ENCODE measurements at places on chromosomes 2 and 18. TPM values are rescaled to one million over a fixed set of nuclear protein-coding genes. Genes with fewer than 3 reads are reported as not detected.

- no peaks in the 10 kb centered on the region for H3K27me3 ChIP-seq
- no peaks in the 10 kb centered on the region for H3K4me1 ChIP-seq
- H3K36me3 ChIP-seq = no peaks in the 10 kb centered on the region
- H3K27ac ChIP-seq = no peak overlapping the region
Measured at GRCh38 chr2:105798595-105798994, 53.9 kb downstream of the NCK2 start.

GRCh38 chr2:26820932-26821331, 27.0 kb upstream of the DPYSL5 start:
- H3K36me3 ChIP-seq = no peaks in the 10 kb centered on the region
- no peak overlapping the region for H3K4me3 ChIP-seq
- DNase-seq = no peak
- H3K4me1 ChIP-seq = no peaks in the 10 kb centered on the region
- H3K27ac ChIP-seq = no peak overlapping the region
- no peaks in the 10 kb centered on the region for H3K27me3 ChIP-seq

DNA sequence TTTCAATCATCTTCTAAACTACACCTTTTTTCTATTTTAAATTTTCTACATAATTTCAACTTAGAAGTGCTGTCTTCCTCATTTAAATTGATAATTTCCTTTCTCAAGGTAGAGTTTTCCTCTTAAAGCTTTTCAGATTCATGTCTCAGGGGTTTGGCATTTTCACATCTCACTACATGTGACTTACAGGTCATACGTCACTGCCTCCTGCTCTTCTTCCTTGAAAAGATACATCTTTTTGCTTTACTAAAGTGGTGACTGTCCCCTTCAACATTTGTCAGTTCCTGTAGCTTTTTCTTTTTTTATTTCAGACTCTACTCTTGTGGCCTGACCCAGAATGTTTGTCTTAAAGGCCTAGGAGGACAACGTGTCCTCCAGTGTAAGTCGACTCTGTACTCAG, 17.1 kb upstream of the RUFY4 start:
- no peaks in the 10 kb centered on the region for H3K36me3 ChIP-seq
- H3K4me3 ChIP-seq = no peak overlapping the region
- DNase-seq = no peak

DNA sequence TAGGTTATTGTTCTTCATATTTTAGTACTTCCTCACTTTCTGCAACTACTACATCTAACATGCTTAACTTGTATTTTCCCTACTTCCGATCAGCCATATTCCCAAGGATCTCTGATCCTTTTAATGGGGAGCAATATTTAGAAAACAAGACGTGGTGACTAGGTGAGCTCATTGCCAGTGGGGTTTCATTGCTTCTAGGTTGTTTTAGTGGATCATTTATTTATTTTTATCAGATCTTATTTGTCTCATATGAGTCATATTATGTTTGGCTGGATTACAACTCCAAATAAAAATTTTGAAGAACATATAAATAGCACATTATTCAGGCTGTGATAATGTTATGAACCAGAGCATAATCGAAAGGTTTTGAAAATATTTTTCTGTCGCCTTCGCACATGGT, 480.9 kb upstream of the TMEFF2 start:
- H3K36me3 ChIP-seq = no peaks in the 10 kb centered on the region
- H3K27ac ChIP-seq = no peak overlapping the region
- H3K4me1 ChIP-seq = no peaks in the 10 kb centered on the region
- no peaks in the 10 kb centered on the region for H3K27me3 ChIP-seq

DNA sequence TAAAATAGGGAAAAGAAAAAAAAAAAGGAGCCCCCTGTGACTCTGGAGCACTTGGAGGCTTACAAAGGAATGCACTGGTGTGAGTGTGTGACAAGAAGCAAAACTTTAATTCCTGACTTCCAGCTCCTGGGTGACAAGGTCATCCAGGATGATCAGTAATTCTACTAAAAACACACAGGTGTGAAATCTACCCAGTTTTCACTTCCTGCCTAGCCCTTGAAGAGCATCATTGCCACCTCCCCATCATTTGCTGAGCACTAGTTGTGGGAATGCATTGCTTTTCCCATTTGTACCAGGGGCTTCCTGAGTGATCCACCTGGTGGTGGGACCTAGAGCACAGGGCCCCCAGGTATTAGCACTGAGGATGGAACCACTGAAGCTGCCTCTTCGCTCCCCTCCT, 139.7 kb upstream of the RIOK3 start:
- no peaks in the 10 kb centered on the region for H3K27me3 ChIP-seq
- H3K4me3 ChIP-seq = no peak overlapping the region
- no peak for DNase-seq
- peaks cover 14% of the 10 kb centered on the region for H3K4me1 ChIP-seq
- H3K27ac ChIP-seq = no peak overlapping the region

DNA sequence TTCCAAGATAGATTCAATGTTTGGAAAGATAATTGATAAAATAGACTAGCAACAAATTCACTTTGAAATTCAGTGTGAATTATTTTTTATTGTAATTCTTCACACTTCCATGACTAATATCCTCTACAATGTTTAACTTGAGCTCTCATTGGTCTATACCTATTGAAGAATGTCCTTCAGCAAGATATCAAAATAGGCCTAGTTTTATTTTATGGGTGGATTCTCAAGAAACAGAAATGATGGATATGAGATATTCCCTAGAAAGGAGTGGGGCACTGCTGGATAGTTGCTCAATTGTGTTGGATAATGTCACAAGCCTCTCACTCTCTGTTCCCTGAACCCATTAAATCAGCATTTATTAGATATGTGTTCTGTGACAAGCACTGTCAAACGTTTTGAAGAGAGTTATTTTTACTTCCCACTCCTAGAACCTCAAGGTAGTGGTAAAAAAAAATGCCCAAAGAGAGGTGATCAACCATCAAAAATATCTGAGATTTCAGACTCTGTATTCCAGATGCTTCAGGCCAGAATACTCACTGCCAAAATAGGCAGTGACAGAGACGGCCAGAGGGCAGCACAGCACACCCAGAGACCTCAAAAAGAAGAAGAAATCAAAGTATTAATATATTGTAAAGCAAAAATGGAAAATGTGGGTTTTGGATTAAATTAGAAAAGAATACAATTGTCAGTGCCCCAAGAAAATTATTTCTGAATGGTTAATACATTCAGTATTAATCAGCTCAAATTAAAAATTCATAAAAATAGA, 87.5 kb downstream of the TRIB2 start:
- H3K27ac ChIP-seq = no peak overlapping the region
- no peak for DNase-seq
- H3K27me3 ChIP-seq = no peaks in the 10 kb centered on the region
- no peaks in the 10 kb centered on the region for H3K36me3 ChIP-seq
- H3K4me3 ChIP-seq = no peak overlapping the region

DNA sequence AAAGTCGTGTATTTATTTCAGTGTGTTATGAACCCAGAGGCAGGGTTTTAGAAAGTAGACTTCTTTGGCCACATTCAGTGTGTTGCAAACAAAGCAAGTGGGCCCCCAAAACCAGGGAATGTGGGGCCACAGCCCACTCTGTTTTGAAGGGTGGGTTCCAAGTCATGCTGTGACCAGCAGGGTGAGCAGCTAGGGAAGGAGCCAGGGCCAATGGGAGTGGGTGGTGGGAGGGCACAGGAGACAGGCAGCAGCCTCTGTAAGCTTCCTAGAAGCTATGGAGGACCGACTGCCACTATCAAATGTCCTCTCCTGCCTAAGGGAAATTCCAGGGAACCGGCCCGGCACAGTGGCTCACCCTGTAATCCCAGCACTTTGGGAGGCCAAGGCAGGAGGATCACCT, 50.4 kb upstream of the LYPD1 start:
- H3K27ac ChIP-seq = no peak overlapping the region
- no peaks in the 10 kb centered on the region for H3K4me1 ChIP-seq
- DNase-seq = no peak
- H3K36me3 ChIP-seq = no peaks in the 10 kb centered on the region

GRCh38 chr18:32735781-32736180, 37.0 kb downstream of the KLHL14 start:
- H3K4me1 ChIP-seq = no peaks in the 10 kb centered on the region
- no peak overlapping the region for H3K4me3 ChIP-seq
- H3K36me3 ChIP-seq = no peaks in the 10 kb centered on the region
- no peaks in the 10 kb centered on the region for H3K27me3 ChIP-seq
- DNase-seq = no peak

- H3K4me3 ChIP-seq = no peak overlapping the region
- no peak for DNase-seq
- no peaks in the 10 kb centered on the region for H3K27me3 ChIP-seq
Measured at GRCh38 chr2:239223310-239224198, 177.3 kb downstream of the HDAC4 start.

GRCh38 chr18:31354990-31355389, 21.6 kb upstream of the DSG4 start:
- H3K27ac ChIP-seq = no peak overlapping the region
- no peak for DNase-seq
- no peak overlapping the region for H3K4me3 ChIP-seq
- H3K27me3 ChIP-seq = no peaks in the 10 kb centered on the region
- H3K36me3 ChIP-seq = no peaks in the 10 kb centered on the region

GRCh38 chr2:68853915-68854314, 17.3 kb downstream of the BMP10 start:
- DNase-seq = no peak
- H3K36me3 ChIP-seq = no peaks in the 10 kb centered on the region
- H3K27ac ChIP-seq = no peak overlapping the region

DNA sequence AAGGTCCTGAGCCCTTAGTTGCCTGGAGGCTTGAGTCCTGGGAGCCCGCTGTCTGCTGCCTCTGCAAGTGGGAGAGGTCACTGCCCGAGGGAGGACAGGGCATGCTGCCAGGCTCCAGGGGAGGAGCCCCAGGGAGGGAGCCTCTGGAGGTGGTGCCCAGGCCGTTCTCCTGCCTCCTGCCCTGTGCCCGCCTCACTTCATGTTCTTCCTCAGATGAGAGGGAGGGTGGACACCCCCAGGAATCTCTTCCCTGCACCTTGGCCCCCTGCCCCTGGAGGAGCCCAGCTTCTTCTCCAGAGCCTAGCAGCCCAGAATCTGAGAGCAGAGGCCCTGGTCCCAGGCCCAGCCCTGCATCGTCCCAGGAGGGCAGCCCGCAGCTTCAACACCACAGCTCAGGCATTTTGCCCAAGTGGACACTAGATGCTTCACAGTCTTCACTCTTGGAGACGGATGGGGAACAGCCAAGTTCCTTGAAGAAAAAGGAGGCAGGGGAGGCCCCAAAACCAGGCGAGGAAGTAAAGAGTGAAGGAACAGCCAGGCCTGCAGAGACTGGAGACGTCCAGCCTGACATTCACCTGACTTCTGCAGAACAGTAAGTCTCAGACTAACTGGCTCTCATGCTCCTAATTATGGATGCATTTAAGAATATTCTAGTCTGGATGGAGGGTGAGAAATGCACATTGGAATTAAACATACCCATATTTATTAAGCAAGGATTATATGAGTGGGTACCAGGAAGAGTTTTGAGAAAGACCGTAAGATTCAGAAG, 12.1 kb downstream of the PSD4 start:
- no peaks in the 10 kb centered on the region for H3K27me3 ChIP-seq
- no peak overlapping the region for H3K4me3 ChIP-seq
- H3K27ac ChIP-seq = no peak overlapping the region
- H3K4me1 ChIP-seq = no peaks in the 10 kb centered on the region
- no peak for DNase-seq

DNA sequence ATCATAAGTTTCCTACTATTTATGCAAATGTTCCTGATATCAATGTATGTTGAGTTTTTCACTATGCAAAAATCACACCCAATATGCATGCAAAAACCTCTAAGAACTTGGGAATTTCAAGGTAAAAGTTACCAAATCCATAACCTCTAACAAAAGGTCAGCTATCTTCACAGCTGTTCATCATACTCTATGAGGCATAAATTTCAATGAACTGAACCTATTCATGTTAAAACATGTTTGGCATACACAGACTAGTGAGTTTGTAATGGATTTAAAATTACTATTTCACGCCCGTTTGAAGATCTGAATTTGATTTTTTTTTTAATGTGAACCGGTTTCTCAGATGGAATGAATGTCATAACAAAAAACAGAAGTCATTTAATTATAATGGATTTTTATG, 100.2 kb downstream of the ATAD2B start:
- no peaks in the 10 kb centered on the region for H3K36me3 ChIP-seq
- DNase-seq = no peak
- H3K27ac ChIP-seq = no peak overlapping the region
- no peak overlapping the region for H3K4me3 ChIP-seq
- no peaks in the 10 kb centered on the region for H3K27me3 ChIP-seq
- peaks cover 18% of the 10 kb centered on the region for H3K4me1 ChIP-seq

DNA sequence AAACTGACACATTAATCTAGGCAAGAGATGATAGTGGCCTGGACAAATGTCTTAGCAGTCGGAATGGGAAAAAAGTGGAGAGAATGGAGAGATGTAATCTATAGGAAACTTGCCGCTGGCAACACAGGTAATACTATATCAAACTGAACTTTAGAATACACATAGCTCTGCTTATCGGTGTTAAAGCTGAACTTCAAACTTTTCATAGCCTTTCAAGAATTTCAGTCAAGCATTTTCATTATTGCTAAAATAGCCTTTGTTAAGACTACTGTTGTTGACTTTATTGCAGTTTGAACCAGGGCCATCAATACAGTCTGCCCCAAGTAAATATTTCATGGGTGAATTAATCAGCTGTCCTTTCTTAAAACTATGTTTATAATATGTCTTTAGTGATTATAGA, 12.9 kb upstream of the CHST9 start:
- no peak overlapping the region for H3K27ac ChIP-seq
- H3K27me3 ChIP-seq = no peaks in the 10 kb centered on the region
- H3K36me3 ChIP-seq = no peaks in the 10 kb centered on the region
- H3K4me1 ChIP-seq = no peaks in the 10 kb centered on the region

DNA sequence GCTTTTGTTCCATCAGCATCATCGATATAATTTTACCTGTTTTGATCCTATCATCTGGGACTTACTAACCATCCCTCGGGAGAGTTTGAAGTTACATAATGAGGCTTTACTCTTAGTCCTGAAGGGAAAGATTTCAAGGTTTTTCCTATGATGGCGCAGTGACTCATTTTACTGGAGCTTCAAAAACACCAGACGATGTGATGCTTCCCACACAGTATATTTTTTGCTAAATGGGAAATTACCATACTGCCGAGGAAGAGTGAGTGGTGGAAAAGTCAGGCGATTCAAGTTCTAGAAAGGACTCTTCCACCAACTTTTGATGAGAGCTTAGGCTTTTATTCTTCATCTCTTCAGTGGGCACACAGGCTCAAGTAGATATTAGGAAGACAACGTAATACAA, 44.6 kb upstream of the GCG start:
- H3K27me3 ChIP-seq = no peaks in the 10 kb centered on the region
- no peak overlapping the region for H3K27ac ChIP-seq
- no peaks in the 10 kb centered on the region for H3K36me3 ChIP-seq
- no peak overlapping the region for H3K4me3 ChIP-seq

DNA sequence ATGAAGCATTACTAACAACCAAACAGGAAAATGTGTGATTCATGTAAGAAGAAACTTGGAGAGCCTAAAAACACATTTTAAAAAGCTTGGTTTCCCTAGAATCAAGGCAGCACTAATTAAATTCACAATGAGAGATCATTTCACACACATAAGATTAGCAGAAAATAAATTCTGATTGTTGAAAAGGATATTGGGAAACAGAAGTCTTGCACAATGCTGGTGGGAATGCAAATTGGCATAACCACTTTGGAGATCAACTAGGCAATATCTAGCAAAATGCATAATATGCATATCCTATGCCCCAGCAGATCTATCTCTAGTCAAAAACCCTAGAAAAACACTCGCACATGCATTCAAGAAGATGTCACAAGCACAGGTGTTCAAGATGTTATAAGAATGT, 75.3 kb upstream of the SIX3 start:
- H3K4me1 ChIP-seq = no peaks in the 10 kb centered on the region
- no peaks in the 10 kb centered on the region for H3K27me3 ChIP-seq
- H3K36me3 ChIP-seq = no peaks in the 10 kb centered on the region
- no peak overlapping the region for H3K27ac ChIP-seq

The M1AP gene
- total RNA-seq = 7.7 TPM

The C1QL2 gene
- total RNA-seq = not detected

The THSD7B gene
- not detected for total RNA-seq

The EGR4 gene
- not detected for total RNA-seq

The NAPG gene
- 31.0 TPM for total RNA-seq
